ENCODE measurements at places on chromosomes 2 and 18.

DNA sequence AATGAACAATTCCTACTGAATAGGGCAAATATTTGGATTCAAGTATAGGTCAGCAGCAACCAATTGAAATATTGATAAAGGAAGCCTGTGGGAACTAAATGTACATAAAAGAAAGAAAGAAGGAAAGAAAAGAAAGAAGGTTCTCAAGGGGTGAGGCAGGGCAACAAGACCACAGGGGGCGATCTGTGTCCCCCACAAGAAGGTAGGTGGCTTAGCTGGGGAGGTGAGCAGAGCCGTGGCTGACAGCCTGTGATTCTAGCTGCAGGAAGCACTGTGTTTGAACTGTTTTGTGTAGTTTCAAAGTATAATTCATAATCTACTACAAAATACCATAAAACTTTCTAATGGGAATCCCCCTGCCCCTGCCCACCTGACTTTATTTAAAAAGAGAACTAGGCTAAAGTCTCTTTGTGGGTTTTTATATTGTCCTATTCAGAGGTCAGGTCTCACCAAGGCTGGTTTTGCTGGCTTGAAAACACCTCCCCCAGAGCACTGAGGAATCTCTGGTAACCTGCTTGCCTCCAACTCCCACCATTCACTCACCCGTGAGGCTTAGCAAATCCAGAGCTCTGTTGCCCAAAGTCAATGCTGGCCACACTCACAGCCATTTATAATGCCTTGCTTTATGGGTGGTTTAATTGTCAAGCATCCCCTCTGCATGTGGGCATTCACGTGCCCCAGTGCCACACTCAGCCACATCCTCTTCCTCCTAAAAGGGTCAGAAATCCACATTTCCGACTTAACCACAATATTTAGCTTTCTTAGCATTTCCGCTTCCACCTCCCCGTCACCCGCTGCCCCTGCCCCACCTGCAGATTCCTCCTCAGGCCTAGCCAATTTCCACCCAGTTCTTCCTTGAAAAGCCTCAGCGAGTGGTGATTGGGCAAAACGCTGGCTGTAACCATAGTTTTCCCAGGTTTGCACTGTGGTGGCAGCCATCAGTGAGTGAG, 36.4 kb upstream of the LMAN1 start:
- DNase-seq = no peak

GRCh38 chr2:39094717-39095363, 26.0 kb downstream of the SOS1 start:
- DNase-seq = no peak

- no peak for DNase-seq
Measured at GRCh38 chr18:2914185-2914880, 67.5 kb downstream of the EMILIN2 start.

GRCh38 chr2:232386490-232386739, 7.9 kb downstream of the ALPP start:
- no peak for DNase-seq

- no peak for DNase-seq
Measured at GRCh38 chr2:78290581-78291214, 734.8 kb upstream of the REG3G start.

DNA sequence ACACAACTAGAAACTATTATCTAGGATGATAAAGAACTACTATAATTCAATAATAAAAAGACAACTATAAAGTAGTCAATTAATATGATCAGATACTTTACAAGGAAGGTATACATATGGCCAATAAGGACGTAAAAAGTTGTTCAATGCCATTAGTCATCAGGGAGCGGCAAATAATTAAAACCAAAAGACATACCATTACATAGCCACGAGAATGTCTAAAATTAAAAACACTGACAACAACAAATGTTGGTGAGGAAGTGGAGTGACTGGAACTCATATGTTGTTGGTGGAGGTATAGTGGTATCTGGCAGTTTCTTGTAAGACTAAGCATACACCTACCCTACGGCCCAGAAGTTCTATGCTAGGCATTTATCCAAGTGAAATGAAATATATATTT, 152.4 kb downstream of the MTCL1 start:
- no peak for DNase-seq

DNA sequence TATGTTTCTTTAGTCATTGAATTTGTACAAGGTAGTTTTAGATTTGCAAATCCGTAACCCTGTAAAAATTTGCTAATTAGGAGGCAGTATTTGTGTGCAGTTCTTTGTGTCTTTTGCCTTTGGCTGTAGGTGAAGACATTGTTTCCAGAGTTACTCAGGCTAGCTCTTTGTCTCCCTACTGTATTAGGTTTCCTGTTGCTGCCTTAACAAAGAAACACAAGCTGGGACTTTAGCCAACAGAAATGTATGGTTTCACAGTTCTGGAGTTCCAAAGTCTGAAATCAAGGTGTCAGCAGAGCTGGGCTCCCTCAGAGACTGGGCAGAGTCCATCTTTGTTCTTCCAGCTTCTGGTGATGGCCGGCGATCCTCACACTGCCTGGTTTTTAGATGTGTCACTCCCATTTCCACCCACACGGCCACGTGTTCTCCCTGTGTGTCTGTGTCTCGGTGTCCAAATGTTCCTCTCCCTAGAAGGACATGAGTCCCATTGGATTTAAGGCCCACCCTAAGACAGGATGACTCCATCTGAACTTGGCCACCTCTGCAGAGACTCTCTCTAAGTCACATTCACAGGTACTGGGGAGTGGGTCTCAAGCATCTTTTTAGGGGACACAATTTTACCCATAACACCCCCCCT, 309.7 kb downstream of the GALR1 start:
- DNase-seq = no peak

GRCh38 chr18:26458526-26459232, 89.7 kb downstream of the KCTD1 start:
- no peak for DNase-seq

GRCh38 chr2:60961457-60961856, 56.1 kb upstream of the PEX13 start:
- no peak for DNase-seq

DNA sequence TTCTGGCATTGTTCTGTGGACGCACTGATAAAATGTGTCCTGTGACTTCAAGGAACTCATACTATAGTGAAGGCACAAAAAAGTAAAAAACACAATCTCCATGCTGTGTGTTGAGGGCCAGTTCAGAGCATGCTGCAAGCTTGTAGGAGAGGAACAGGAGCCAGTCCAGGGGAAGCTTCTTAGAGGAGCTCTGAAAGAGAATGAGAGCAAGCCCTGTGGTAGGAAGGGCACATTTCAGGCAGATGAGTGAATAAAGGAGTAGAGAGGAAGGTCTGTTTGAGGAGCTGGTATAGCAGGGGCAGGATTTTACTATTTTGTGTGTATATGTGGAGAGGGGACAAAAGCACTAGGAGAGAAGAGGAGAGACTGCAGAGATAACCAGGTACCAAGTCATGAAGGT, 478.3 kb downstream of the ZEB2 start:
- DNase-seq = no peak

GRCh38 chr2:26523750-26524149, 45.8 kb upstream of the OTOF start:
- no peak for DNase-seq

DNA sequence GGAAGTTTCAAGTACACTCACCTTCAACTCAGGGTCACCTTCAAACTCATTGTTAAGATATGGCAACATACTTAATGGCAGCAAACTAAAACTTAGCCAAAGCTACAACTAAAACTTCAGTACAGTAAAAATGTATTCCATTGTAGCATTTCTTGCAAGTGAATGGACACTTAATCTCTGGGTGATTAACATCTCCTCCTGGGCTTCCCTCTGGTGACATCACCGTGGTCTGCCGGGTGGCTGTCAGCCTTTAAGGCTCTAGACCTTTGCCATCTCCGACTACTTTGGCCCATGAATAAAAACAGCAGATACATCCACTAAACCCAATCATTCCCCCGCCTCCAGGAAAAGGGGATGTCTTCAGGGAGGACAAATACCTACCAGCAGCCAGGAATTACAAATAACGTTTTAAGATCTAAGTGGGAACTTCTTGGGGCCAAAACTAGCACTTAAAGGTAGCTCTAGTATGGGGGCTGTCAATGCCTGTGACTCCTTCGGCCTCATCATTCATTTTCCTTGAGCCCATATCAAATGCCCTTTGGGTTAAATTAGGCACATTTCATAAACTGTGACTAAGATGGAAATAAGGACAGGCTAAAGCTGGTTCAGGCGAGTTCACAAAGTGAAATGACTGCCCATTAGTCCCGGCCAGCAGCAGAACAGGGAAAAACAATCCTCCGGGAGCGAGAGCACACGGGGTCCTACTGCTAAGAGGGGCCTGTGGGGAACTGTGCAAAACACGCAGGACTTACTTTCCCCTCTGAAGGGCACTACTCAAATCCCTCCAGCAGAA, 1.1 kb downstream of the TFCP2L1 start:
- peak; percentile 41 for DNase-seq

- DNase-seq = no peak
Measured at GRCh38 chr18:8701546-8702118, 3.7 kb upstream of the MTCL1 start.

DNA sequence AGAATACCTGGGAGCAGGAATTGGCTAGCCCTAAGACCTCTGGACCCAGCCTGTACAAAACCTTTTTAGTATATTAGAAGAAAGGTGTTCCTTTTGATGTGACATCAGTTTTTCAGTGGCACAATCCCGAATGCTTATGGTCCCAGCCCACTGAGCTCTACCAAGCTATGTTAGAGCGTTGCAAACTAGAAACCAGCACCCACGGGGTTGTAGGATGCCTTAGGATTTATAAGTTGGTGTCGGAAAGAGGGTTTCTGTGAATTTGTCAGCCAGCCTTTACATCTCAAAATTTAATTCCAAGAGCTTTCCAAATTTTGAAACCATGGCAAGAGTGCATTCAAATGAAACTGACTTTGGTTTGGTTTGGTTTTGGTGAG, 499 bp upstream of the LMAN1 start:
- DNase-seq = no peak

GRCh38 chr2:15912203-15912602, 28.1 kb upstream of the MYCN start:
- peak; percentile 18 for DNase-seq

- no peak for DNase-seq
Measured at GRCh38 chr2:109436610-109437225, 177.0 kb downstream of the SEPTIN10 start.

- DNase-seq = peak; percentile 15
Measured at GRCh38 chr18:33404244-33404873, 36.2 kb downstream of the CCDC178 start.

Measured in HAP-1 (cell line).